ENCODE measurements at places on chromosomes 1 and 21.

- DNase-seq = no peak
Measured at GRCh38 chr1:25616987-25617624, 515 bp downstream of the MAN1C1 start.

DNA sequence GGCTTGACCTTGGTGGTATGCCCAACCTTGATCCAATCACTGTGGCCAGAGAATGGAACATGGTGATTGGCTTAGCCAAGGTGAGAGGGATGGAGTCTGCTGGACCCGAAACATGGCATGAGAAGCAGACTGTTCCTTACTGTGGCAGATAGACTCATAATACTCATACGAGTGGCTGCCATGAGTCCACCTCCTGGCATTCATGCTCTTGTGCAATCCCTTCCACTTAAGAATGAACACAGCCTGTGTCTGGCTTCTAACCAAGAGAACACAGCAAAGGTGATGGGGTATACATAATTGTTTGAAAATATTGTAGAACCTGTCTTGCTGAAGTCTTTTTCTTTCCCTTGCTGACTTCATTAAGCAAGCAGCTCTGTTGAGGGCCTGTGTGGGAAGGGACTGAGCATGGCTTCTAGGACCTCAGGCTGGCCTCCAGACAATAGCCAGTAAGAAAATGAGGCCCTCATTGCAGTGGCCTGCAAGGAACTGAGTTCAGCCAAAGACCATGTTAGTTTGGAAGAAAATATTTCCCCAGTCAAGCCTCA, 85.9 kb downstream of the ZNF281 start:
- no peak for DNase-seq

GRCh38 chr1:89908672-89909436, 86.1 kb upstream of the ZNF326 start:
- DNase-seq = no peak

- no peak for DNase-seq
Measured at GRCh38 chr1:7552402-7552801, 218.7 kb upstream of the VAMP3 start.

DNA sequence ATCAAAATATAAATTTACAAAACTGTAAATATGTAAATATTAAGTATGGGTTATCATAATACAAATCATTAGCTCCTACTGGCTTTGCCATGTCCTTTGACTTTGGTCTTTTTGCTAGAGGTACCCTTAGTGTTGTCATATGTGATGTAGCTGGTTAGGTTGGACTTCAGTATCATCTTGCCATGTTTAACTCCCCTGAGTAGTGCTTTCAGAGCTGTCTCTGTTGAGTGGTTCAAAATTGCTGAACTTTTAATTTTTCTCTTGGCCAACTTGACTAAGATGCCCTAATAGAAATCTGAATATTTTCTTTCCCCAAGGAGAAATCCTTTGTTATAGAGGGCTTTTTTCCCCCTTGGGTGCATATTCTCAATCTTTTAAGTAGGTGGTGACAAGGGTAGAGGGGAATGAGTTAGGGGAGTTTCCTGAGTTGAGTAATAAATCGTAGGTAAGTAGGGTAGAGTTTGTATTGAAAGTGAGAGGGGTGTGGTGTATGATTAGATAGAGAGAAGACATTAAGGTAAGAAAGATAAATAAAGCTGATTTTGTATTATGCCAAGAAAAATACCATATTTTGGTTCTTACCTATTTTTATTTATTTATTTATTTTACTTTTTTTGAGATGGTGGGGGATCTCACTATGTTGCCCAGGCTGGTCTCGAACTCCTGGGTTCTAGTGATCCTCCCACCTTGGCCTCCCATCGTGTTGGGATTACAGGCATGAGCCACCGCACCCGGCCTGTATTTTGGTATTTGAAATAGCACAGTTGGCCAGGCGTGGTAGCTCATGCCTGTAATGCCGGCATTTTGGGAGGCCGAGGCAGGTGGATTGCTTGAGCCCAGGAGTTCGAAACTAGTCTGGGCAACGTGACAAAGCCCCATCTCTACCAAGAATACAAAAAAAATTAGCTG, 21.8 kb downstream of the RPRD2 start:
- no peak for DNase-seq

DNA sequence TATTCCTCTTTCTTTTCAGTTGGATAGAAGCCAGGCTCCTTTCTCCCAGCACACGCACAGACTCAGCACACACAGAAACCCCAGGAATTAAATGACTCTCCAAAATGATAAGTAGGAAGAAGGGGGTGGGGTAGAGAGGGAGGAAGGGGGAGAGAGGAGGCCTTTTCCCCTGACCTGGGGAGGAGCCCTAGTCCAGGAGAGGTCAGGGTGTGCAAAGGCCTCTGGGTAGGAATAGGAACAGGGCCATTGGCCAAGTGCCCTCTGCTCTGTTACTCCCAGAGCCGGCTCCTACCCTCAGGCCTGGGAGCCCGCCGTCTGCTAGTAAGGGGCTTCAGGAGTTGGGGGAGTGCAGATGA, 35.6 kb upstream of the PUM1 start:
- DNase-seq = no peak

- no peak for DNase-seq
Measured at GRCh38 chr1:32619701-32620485, 30.5 kb downstream of the ZBTB8OS start.

- no peak for DNase-seq
Measured at GRCh38 chr1:109668123-109668775, 392 bp downstream of the GSTM2 start.

DNA sequence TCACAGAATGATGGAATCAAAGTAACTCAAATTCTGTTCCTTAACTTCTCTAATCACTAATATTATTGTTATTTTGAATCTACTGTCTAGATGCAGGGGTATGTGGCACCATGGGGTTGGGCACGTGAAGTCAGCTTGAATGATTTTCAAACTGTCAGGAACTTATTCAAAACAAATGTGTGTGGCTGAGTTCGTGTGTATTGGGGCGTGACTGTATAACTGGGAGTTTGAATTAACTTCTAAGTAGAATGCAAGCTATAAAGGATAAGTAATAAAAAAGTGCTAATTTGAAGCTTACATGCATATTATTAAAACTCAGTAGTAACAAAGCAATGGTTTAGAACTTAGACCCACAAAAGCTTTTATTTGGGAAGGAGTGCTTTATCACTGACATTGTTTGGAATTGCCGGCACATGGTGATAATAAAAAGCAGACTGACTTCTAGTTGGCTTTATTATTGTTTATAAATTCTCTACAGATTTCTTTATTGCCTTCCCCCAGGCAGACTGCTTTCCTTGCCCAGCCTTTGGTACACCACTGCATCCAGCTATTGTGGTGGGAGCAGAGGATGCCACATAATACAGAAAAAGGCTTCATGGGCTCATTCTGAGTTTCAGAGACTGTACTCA, 84.3 kb downstream of the TENT5C start:
- DNase-seq = no peak

DNA sequence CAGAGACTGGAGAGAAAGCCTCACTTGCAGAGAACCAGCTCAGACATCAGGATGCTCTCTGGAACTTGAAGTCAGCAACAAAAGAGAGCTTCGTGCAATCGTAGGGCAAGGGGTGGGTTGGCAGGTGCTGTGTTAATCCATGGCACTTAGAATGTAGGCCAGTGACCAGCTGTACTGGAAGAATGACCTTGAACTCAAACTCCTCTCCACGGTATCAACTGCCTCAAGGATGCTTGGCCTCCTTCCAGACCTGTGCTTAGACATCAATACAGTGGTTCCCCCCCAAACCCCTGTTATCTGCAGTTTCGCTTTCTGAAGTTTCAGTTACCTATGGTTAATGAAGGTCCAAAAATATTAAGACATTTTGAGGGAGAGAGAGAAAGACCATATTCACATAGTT, 6.5 kb downstream of the KANK4 start:
- no peak for DNase-seq

DNA sequence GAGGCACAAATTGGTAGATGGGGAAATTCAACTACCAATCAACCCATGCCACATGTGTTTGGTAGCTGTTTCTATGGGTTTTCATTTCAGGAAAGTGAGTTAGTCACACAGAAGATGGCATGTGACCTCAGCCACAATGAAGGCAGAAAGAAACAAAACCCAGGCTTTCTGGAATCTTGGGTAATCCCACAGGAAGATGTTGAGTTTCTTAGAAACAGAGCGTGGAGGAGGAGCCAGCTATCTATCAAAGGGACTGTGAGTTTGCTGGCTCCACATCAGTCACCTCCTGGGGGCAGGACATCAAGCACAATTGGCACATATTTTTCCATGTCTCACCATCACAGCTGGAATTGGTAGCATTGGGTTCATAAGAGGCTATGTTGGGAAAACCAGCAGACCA, 188.9 kb upstream of the PLXNA2 start:
- no peak for DNase-seq

DNA sequence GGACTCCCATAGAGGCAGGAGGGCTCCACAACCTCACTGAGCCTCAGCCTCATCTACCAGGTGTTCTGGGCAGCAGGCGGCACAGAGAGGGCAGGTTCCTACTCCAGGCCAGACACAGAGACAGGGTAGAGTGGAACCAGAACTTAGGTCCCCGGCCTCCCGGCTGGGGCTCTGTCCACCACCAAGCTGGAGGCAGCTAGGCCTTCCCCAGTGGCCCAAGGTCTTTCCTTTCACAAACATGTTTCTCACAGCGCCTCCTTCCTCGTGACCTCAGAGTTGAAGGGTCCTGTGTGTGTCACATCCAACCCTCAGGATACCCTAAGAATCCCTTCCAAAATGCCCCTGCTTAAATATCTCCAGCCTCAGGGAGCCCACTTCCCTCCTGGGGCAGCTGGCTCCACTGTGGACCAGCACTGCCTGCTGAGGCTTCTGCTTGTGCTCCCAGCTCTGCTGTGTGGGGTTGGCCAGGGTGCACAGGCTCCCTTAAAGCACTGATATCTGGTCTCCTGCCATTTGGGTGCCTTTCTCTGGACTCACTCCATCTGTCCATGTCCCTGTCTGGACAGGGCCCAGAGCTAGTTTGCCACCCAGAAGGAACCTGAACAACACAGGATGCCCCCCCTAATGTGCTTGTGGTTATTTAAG, 33.2 kb upstream of the MAGOH start:
- no peak for DNase-seq

DNA sequence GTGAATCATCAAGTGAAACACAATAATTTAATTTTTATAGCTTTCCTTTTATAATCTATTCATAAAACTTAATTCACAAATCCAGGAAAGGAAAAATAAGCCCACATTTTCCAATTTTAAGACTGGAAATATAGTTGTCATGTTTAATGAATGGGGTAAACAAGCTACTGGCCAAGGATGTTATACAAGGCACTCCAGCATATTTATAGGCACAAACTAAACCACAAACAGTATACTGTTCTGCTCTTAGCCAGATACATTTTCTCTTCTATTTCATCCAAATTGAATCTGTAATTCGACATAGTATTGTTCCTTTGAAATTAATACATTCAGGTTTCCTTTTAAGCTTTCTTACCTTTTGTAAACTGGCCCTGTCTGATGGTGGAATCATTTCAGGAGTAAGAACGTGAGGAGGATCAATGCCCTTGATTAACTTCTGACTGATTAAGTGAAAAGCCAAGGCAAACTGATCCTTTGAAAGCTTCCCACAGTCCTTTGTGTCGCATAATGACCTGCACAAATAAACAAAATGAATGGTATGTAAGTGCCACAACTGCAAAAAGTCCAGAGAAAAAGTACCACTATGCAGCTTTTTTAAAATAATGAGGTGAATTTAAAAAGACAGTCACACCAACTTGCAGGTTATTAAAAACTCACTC, 74.4 kb downstream of the EPS15 start:
- DNase-seq = no peak

DNA sequence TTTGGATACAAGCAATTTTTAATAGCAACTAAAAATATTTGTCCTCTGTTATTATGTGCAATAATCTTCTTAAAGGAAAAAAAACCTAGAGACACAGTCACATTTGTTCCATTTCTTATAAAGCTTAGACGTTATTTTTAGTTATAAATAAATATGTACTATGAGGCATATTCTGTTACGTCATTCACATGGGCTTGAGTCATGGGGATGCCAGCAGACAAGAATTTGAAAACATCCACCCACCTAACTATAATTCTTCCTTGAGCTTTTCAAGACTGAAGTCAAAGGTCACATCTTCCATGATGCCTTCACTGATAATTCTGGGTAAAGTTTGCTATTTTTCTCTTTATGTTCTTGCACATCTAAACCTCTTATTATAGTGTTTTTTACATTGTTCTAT, 268.8 kb downstream of the KCTD3 start:
- DNase-seq = no peak

GRCh38 chr1:85314726-85315125, 38.3 kb upstream of the BCL10 start:
- no peak for DNase-seq

DNA sequence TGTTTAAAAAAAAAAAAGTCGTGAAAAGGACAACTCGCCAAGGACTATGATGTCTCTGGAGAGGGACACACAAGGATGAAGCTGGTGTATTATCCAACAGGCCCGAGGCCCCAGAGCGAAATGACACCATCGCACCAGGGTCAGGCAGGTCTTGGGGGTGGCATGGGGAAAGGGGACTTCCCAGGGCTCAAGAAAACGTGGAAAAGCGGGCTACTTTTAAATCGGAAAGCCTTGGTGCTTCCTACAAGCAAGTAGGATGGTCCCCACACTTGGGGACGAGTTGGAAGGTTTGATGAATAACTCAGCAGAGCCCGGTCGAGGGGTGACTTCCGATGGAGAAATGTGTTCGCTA, 505 bp upstream of the GNPAT start:
- DNase-seq = no peak

DNA sequence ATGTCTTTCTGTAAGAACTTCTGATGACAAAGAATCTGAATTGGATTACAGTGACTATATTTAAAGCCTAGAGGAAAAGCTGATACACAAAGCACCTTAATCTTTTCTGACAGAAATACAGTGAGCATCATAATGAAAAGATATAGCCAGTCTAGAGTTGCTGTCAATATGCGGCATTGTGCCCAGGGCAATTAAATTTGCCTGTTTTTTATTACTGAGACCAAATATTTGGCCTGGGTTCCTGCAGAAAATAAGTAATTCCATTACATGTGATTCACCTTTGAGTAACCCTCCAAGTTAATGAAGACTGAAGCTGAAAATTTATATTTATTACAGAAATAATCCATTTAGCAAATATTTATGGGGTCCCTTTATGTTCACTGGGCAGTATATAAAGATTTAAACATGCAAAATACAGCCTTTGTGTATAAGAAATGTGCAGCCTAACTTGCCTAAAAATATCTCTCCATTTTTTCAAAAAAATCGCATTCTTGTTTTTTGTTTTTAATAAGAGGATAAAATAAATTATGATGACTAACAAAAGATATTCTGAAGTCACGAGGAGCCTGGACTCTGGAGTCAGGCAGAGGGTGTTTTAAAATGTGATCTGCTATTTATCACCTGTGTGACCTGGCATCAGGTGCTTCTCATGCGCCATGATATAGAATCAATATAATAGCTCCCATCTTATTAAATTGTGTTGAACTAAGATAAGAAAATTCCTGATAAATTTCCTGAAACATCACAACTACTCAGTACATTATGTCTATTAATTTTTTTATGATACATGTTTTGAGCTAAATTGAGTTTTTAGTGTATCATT, 83.6 kb downstream of the SGIP1 start:
- DNase-seq = no peak

GRCh38 chr1:232451506-232451905, 178.4 kb downstream of the SIPA1L2 start:
- no peak for DNase-seq
